Large intestine (tissue), 12 donors: ENCODE measurements at places on chromosomes 7 and 10. TPM values are rescaled to one million over a fixed set of nuclear protein-coding genes. Genes with fewer than 3 reads are reported as not detected.

DNA sequence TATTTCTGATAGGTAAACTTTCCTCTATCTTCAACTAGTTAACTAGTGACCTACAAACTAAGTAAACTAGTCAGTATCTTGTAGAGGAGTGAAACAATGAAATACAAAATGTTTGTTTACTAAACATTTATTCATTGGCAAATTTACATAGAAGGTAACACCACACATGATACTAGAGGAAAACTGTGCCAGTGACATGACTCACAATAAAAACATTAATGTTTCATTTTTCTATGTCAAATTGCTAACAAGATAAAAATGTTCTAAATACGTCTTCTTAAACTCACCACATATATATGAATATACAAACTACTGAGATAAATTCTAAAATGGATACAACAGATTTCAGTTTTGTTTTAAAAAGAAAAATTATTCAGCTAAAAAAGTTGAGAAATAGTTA lies 471.3 kb downstream of the PARD3 start:
- DNase-seq = no peak

- no peak for DNase-seq
Observed at GRCh38 chr10:21758239-21758638, 224.2 kb downstream of the MLLT10 start.

- peak; percentile 29 for DNase-seq
Observed at GRCh38 chr10:21292763-21293517, 232.5 kb downstream of the SKIDA1 start.

CAMK1D gene
- polyA plus RNA-seq = 8.4 TPM

CPVL gene
- 333 TPM for polyA plus RNA-seq

DNA sequence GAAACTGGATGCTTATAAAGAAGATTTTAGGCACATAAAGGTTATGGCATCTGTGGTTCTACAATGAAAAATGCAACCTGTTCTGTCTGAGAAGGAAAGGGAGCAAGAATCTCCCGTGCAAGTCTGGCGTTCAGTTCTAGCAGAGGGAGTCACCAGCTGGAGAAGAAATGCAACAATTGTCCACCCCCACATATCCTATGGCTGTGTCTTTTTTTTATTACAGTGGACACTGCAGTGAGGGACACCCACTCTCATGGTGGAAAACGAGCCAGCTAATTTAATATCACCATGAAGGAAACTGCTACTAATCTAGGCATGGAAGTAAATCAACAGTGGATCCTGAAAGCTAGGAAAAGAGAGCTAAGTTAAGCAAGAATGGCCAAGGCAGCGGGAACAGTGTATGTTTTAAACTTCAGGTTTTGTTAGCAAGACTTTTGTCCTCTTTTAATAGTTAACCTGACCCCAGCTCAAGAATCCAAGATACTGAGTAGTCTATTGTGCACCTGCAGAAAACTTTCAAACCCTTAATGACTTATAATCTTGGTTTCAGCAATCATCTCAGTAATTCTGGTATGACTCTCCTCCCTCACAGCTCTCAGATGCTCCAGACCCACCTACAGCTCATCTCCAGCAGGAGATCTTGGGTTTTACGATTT lies 149.3 kb downstream of the FGFR2 start:
- peak; percentile 87 for DNase-seq

C10orf143 gene
- polyA plus RNA-seq = 4.7 TPM

DNA sequence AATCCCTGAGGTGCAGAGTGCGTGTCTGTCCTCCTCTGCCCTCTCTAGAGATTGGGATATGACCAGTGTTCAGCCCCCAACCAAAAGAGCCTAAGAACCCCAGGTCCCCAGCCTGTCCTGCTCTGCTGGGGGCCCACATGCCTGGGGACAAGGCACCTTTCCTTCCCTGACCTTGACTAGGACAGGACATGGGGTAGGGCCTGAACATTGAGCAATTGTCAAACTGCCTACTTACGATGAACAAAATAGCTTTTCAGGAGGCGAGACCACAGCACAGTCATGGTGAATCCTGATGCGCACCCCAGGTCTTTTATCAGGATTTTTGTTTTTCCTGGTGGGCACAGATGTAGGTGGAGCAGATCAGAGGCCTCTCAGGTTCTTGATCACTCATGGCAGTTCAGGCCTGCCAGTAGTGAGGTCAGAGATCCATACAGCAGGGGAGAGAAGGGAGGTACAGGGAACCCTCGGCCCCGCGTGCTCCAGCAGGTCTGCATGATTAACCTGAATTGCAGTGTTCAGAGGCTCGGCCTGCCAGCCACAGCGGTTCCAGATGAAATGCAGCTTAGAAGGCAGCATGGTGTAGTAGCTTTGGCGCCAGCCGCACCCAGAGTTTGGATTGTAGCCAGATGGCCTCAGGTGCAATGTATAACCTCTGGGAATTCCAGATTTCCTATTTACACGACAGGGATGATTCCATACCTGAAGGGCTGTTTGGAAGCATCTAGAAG lies 191.3 kb downstream of the CUX1 start:
- DNase-seq = peak; percentile 33

DNA sequence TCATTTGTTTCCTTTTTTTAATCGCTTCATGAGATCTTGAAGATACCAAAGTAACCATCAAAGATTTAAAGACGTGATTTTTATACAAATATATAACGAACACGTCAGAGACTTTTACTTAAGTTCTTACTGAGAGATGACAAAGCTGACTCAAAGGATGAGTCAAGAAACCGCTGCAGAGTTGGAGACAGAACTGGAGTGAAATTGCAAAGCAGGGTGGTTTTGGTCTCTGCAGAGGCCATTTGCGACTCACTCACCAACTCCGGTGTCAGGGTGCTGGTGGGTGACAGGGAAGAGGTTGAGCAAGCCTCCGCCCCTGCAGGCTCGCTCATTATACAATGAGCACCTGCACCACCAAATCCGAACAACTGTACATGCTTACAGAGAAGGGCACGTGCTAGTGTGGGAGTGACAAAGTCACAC lies 75.2 kb downstream of the DNAJB6 start:
- DNase-seq = no peak

GRCh38 chr10:107807836-107808235 lies 643.3 kb upstream of the SORCS1 start:
- DNase-seq = no peak
